T-helper 17 cell (primary cell): ENCODE measurements at places on chromosomes 6 and 20. TPM values are rescaled to one million over a fixed set of nuclear protein-coding genes. Genes with fewer than 3 reads are reported as not detected.

The SIRPG gene
- 47.5 TPM for total RNA-seq

The TMEM170B gene
- 1.3 TPM for total RNA-seq

The HLA-DQA1 gene
- total RNA-seq, result 21.5 TPM

The WASF1 gene
- 0.94 TPM for total RNA-seq

The SRSF12 gene
- total RNA-seq, result not detected
